ENCODE measurements at places on chromosomes 12 and 14.

GRCh38 chr14:69538766-69539165 lies 35.9 kb downstream of the CCDC177 start:
- no peak for DNase-seq

GRCh38 chr12:108804271-108804953 lies 53.0 kb downstream of the SSH1 start:
- DNase-seq = peak; percentile 90

- DNase-seq = no peak
Measured at GRCh38 chr12:133190176-133190575, 8.9 kb downstream of the ZNF268 start.

- no peak for DNase-seq
Measured at GRCh38 chr12:38983117-38983571, 77.8 kb upstream of the CPNE8 start.

GRCh38 chr14:104792101-104792884 lies 3.3 kb downstream of the AKT1 start:
- no peak for DNase-seq

GRCh38 chr12:44078273-44078672 lies 242.4 kb downstream of the TMEM117 start:
- DNase-seq = no peak

- no peak for DNase-seq
Measured at GRCh38 chr14:64298773-64299172, 4.6 kb upstream of the ESR2 start.

DNA sequence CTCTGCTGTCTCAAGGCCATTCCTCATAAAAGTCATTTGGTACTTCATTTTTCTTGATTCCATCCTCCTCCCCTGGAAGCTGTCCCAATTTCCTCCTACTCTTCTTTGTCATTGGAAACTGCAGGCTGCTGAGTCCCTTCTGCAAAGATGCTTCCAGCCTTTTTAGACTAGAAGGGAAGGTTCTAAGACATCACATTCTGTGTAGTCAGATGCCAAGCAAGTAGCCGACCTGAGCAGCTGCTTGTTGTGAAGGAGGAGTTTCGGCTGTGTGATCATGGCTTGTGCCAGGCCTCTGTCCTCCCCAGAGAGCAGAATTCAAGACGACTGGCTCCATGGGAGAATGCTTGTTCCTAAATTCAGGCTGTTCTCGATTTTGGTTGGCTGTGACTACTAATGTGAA lies 8.7 kb downstream of the RFC5 start:
- no peak for DNase-seq

- peak; percentile 34 for DNase-seq
Measured at GRCh38 chr12:127389923-127390322, 877.0 kb upstream of the TMEM132C start.

GRCh38 chr12:70929029-70929428 lies 8.5 kb upstream of the PTPRR start:
- no peak for DNase-seq

DNA sequence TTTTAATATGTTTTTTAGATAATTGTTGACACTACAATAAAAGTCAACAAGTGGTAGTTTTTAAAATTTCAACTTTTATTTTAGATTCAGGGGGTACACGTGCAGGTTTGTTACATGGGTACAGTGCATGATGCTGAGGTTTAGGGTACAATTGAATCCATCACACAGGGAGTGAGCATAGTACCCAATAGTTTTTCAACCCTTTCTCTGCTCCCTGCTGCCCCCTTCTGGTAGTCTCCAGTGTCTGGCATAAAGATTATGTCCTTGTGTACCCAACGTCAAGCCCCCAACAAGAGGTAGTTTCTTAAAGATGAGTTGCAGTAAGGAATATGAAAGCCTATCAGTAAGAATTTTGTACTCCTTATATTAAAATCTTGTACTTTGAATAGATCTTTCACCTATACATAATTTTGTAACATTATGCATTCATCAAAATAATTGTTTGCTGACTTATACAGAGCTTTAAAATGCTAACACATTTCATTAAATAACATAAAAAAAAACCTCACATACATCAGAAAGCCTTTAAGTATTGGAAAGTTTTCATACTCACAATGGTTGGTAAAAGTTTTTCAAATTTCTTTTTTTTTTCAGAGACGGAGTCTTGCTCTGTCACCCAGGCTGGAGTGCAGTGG lies 5.4 kb upstream of the RALGAPA1 start:
- DNase-seq = no peak

- no peak for DNase-seq
Measured at GRCh38 chr12:64633940-64634337, 23.6 kb downstream of the RASSF3 start.

DNA sequence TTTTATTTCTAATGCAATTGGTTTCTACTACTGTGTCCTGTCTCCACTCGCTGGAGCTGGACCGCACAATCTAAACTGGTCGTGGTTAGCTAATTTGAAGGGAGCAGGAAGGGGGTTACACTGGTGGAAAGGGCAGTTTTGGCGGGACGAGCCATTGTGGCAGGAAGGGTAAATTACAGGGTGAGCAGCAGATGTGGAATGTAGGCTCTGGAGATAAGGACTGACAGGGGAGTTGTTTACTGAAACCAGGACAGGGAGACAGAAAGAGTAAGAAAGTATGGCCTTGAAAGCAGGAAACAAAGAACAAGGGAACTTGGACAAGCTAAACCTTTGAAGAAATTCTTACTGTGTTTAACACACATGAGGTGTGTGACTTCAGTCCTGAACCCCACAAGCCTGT lies 147.8 kb downstream of the ATXN7L3B start:
- no peak for DNase-seq

GRCh38 chr12:31035226-31035625 lies 38.4 kb upstream of the DDX11 start:
- DNase-seq = no peak

DNA sequence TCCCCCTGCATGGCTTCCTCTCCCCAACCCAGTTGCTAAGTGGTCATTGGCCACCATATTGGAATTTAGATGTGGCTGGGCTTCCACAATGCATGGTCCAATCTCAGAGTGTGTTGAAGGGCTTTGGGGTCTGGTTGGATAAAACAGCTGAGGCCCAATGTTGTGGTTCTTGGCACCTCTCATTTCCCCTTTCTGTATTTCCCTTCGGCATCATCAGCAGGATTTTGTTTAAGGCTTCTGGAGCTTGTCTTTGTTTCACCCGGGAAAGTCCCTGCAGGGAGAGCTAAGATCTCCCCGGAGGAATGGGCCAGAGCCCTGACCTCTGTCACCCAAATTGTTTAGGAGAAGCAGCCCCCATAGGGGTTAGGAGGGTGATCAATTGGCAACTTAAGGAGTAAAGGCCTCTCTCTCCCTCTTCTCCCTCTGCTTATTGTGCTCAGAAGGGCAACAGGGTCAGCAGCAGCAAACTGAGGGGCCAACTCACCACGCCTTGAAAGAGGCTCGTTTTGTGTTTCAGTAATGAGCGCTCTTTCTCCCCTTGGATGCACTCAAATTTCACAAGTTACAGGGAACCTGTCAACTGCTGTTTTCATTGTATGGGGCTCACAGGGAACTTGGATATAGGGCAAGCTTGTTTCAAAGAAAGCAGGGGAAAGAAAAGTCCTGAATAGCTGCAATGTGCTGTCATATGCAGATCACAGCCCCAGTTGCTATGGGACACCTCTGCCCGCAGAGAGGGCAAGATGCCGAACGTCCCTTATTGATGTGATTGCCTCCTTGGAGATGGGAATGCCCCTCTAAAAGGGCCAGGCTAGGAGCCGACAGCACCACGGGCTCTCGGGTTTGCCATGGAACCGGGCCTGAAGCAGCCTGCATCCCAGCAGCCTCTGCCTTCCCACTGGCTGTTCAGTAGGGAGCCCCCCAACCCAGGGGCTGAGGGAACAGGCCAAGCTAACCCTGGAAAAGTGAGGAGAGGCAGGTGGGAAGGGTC lies 223.7 kb downstream of the ZFP36L1 start:
- DNase-seq = no peak

GRCh38 chr12:119180380-119181040 lies 1.8 kb downstream of the HSPB8 start:
- peak; percentile 41 for DNase-seq
